ENCODE measurements at places on chromosomes 5 and 9. TPM values are rescaled to one million over a fixed set of nuclear protein-coding genes. Genes with fewer than 3 reads are reported as not detected.

- peak; percentile 21 for DNase-seq
Measured at GRCh38 chr5:64165500-64166200, at the start of gene RNF180. TSS of gene RNF180 (plus strand) at chr5:64165843. CDS start at chr5:64200808, 34,965 bp downstream.

DNA sequence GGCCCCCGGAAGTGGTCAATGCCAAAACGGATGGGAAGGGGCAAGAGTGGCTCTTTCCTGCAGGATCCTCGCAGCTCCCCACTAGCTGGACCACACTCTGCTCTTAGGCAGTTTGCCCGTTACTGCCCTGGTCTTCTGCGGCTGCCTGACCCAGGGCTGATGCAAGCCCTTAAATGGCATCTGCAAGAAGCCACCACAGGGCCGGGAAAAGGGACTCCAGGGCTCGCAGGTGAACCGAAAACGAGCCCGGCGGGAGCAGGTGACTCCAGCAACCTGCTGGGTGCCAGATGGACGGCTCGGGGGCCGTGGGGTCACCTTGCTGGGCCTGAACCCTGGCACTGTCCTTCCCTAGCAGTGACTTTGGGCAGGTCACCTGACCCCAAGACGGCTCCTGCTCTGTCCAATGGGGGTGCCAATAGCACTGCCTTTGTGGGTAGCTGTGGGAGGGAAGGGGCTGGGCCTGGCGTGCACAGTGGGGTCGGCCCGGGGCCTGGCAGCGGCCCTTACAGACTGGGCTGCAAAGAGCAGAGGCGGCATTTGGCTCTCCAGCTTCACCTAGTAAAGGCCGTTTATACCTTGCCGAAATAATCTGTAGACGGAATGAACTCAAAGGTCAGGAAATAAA, 1.3 kb downstream of the TMEM250 start:
- DNase-seq = no peak

DNA sequence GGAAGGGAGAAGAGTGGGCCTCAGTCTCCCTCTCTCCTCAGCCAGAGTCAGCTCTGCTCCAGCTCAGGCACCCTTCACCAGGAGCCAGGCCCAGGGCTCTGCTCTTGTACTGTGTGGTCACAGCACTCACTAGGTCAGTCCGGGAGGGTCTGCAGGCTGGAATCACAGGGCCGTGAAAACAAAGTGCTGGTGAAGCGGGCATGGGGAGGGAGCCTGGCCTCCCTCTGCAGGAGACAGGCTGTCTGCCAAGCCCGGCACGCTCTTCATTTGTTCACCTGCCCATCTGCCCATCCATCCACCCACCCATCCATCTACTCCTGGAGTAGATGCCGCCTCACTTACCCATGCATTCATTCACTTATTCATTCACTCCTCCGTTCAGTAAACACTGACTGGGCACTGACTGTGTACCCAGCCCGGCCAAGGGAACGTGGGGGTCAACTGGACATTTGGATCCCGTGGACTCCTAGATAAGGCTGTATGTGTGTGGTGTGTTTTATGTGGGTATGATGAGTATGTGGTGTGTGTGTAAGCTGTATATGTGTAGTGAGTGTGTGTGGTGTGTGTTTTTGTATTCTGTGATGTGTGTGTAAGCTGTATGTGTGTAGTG, 3.6 kb downstream of the SPAAR start:
- DNase-seq = peak; percentile 18

GRCh38 chr9:20988061-20988460, 43.4 kb downstream of the HACD4 start:
- DNase-seq = no peak

DNA sequence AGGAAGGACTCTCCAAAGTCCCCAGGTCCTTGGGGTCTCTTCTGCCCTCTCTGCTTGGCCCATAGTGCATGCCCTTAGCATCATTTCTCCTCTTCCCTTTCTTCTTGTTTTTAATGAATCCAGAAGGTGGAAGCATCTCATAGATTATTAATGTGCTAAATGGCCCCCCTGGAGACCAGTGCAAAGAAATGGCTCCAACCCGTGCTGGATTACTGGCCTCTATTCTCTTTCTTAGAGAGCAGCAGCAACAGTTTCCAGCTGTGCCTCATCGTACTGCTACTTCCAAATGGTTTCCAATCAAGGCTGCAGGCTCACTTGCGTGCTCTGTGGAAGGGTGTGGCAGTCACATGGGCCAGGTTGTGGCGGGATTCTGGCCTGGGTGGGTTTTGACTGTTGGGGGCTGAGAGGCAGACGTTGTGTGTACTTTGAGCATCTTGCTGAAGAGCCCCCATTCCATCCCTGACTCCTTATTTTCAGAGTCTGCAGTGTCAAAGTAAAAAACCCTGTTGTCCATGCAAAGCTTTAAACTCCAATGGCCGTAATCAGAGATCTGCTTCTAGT, 139.7 kb downstream of the GABBR2 start:
- DNase-seq = no peak

GRCh38 chr9:130682421-130683121, 11.0 kb upstream of the EXOSC2 start:
- peak; percentile 48 for DNase-seq

DNA sequence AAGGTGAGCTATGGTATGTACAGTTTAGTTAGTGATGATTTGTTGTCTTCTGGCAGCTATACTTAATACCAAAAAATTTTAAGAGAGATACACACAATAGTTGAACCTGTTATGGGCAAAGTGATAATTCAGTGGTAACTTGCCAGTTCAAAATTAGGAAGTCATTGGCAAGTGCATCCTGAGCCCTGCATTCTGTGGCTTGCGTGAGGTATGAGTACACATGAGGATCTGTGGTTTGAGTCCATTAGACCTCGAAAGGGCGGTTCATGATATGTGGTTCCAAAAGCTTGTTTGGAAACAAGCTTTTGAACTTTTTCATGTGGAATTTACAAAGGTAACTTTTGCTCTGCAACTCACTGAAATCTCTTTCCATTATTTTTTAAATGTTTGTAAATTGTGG, 47.0 kb downstream of the GPR21 start:
- DNase-seq = no peak

Gene TERT
- not detected for total RNA-seq

Gene SPINK7
- total RNA-seq = not detected
